ENCODE measurements at places on chromosomes 7 and 10. TPM values are rescaled to one million over a fixed set of nuclear protein-coding genes. Genes with fewer than 3 reads are reported as not detected.

ALKBH4 gene
- total RNA-seq: 31.8 TPM

VAX1 gene
- not detected for total RNA-seq

DNA sequence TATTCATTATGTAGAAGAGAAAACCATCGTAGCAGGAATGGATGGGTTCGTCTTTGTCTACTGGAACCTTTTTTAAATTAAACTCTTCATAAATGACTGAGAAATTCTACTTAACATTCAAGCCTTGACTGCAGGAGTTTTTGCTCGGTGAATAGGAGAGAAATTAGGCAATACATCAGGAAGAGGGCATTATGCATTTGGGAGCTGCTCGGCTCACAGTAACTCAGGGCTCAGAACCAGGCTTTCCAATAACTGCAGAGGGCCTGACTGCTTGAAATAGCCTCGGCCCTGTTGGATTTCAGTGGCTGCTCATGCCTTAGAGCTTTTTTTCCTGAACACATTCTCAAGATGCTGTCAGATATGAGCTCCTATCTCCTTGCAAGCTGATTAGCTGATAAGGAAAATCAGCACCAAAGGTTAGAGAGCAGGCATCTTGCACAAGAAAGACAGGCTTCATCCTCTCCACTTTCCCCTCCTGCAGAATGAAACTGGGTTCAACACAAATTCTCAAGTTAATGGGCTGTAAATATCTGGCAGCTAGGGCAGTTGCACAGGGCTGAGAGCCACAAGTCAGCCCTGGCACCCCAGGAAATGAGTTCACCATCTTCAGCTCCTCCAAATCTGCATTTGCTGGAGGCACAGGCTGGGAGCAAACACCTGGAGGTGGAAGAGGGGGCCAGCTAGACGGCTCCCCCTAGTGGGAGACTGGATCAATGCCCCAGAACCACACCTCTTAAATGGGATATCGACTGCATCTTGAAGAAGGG lies 24.3 kb downstream of the TECTB start:
- DNase-seq: peak; percentile 74

- no peak for DNase-seq
Observed at GRCh38 chr10:91707236-91707635, 74.4 kb upstream of the PPP1R3C start.

GRCh38 chr10:114611617-114612016 lies 46.5 kb downstream of the ABLIM1 start:
- no peak for DNase-seq
